Frontal cortex (tissue), 4 donors: ENCODE measurements at places on chromosomes 2 and 18.

- no peak for DNase-seq
Observed at GRCh38 chr2:165401285-165401852, 68.1 kb upstream of the CSRNP3 start.

DNA sequence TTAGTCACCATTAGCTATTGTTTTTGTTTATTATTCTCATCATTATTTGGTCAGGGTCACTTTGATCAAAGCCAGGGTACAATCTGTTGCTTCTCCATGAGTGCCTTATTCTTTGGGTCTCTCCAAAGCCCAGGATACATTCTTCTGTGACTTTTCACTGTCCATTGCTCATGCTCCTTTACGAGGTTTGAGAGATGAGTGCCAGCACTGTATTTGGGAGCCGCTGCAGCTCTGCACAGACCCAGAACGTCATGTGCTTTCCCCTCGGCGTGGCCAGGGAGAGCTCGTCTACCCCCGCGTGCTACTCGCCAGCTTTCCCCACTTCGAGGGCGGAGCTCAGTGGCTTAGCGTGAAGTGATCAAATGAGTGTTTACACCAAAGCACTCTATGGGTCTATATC, 123.7 kb downstream of the COL6A3 start:
- no peak for DNase-seq

GRCh38 chr2:60936757-60937156, 55.4 kb downstream of the REL start:
- DNase-seq: no peak

GRCh38 chr2:239625156-239625845, 224.5 kb upstream of the HDAC4 start:
- no peak for DNase-seq

DNA sequence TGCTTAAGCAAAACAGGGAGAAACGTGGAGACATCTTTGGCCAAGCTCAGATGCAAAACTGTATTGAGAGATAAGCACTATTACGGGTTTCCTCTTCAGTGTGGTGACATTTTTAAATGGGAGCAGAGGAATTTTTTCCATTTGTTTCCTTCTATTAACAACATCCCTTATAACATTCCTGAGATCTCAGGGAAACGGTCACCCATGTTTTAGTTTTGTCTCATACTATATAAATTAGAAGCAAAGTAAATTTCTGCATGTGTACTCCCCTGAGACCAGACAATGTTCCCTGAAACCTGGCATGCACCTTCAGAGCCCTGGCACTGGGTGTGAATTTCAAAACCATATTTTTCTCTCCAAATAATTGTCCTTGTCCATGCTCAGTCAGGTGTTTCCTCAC, 57.6 kb upstream of the RNF152 start:
- no peak for DNase-seq

- DNase-seq: no peak
Observed at GRCh38 chr2:203543898-203544328, 8.8 kb upstream of the RAPH1 start.

GRCh38 chr2:216216951-216217903, 108.1 kb downstream of the XRCC5 start:
- DNase-seq: peak; percentile 11

- DNase-seq: no peak
Observed at GRCh38 chr2:67645280-67646138, 248.4 kb downstream of the ETAA1 start.

GRCh38 chr18:75089748-75090327, 119.1 kb downstream of the PTGR3 start:
- no peak for DNase-seq

- no peak for DNase-seq
Observed at GRCh38 chr2:161118722-161119121, 41.5 kb upstream of the TANK start.

DNA sequence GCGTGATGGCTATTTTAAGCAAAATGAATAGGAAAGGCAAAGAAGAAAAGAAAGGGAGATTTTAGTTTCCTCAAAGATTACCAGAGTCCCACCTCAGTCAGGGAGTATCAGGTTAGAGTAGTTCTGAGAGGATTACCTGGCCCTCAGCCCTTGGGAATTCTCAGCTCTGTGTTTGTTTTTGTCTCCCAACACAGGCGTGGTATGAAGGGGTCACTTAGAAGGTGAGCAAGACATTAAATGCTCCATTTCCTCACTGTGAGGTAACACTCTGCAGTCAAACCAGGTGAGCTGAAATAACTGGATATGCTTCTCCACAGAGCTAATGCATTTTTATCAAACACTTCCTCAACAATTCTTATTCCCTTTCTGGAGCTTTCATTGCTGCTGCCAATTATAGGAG, 232.2 kb downstream of the IKZF2 start:
- DNase-seq: no peak

- no peak for DNase-seq
Observed at GRCh38 chr2:111247491-111247890, 126.8 kb downstream of the BCL2L11 start.

DNA sequence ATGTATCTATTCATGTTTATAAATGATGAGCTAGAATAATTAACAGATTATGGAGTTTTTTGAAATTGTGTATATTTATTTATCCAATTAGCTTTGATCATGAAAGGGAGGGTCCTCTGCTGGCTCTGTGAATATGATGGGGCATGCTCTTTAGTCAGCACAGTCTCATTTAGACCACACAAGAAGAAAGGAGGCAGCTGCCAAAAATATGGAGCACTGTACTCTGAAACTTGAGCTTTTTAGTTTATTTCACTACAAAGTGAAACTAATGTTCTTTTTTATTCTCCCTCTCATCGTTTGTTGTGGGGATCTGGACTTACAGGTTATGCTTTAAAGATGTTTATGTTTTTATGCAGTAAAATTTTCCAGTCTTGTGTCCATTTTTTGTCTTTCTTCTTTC, 266.9 kb upstream of the GULP1 start:
- DNase-seq: no peak

- no peak for DNase-seq
Observed at GRCh38 chr2:224572338-224572737, 12.8 kb downstream of the CUL3 start.

DNA sequence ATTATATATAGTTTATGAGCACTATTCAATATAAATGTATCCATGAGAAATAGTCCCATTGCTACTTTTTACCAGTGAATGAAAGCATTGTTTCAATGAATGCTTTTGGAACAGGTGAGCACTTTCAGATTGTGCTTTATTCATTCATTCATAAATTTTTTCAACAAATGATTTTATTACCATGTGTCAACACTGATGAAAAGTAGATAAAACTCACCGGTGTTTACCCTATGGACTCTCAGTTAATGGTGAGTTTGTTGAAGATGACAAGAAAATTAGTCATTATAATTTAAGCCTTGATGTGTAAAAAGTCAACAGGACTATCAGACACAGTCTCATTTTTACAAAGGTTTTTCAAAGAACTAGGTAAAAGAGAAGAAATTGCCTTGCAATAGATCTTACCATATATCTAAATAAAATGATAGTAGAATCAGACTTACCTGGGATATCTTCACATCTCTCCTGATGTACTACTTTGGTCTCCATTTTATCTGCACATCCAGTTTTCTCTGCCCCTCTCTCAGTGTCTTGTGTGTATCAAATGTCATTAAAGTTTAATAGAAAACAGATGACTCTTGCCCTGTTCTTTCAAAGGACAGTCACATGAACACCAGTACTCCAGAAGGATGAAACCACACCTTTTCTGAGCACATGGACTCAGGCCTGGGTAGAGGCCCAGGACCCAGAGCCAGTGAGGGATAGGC, 325.3 kb upstream of the RND3 start:
- DNase-seq: no peak

- DNase-seq: no peak
Observed at GRCh38 chr18:75005626-75006025, 203.3 kb downstream of the PTGR3 start.

DNA sequence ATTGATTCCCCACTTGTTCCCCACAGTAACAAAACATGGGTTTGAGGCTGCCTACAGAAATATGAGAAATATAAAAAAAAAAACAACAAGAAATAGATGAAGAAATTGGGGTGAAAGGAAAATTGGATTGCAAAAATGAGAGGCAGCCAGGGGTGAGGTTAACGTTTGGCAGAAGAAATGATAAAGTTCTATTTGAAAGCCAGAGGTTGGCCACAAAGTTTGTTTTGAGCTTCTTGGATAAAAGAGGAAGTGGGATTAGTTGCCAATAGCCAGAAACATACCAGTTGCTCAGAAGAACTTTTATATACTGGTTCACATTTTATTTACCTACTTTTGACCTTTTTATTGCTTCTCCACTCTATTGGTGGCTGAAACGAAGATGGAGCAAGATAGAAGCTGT, 67.5 kb downstream of the FASTKD2 start:
- DNase-seq: no peak

DNA sequence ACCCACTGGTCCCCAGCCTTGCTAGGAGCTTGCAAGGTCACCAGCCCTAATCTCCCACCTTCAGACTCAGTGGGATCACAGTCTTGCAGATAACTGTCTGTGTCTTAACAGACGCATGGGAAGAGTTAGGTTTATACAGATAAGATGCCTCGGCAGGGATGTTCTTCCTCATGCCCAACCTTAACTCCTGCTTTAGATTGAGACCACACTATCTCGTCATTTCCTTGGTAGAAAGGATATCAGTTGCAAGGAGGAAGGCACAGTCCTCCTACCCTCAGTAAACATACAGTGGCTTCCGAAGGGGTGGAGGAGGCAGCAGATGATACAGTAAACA, 7.2 kb downstream of the NT5DC4 start:
- no peak for DNase-seq

GRCh38 chr2:190207930-190208329, 111.7 kb downstream of the HIBCH start:
- DNase-seq: no peak

GRCh38 chr2:8004250-8004681, 677.6 kb upstream of the ID2 start:
- DNase-seq: no peak

- no peak for DNase-seq
Observed at GRCh38 chr2:142874293-142874814, 3.1 kb upstream of the KYNU start.

DNA sequence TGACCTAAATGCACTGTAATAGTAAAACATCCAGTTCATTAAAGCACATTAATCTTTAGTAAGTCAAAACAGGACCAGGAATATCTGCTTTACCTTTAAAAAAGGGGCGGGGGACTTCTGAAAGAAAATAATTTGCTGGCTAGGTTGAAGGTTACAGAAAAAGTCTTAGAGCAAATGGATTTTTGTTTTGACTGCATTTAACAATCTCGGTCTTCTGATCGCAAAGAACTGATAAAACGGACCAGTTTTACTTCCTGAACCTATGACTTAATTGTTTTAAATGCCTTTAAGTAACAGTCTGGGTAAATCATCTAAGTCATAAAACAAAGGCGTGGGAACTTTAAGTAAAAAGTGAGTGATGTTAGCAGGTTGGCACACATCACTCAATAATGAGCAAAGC, 783 bp downstream of the BUB1 start:
- DNase-seq: no peak

DNA sequence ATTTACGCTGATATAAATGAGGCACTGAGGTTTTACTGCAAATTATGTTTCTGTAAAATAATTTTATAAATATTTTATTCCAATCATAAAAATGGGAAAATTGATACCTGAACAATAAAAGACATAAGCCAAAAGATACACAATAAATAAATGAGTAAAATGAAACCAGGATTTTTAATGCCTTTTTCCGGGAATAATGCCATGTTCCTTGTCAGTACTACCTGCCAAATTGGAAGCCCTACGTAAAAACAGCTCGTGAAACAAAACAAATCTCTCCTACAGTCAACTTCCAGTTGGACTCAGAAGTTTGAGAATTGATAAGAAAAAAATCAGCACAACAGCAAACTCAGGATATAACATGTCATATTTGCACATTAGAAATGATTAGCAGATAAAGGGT, 18.0 kb downstream of the GALNT3 start:
- DNase-seq: no peak

DNA sequence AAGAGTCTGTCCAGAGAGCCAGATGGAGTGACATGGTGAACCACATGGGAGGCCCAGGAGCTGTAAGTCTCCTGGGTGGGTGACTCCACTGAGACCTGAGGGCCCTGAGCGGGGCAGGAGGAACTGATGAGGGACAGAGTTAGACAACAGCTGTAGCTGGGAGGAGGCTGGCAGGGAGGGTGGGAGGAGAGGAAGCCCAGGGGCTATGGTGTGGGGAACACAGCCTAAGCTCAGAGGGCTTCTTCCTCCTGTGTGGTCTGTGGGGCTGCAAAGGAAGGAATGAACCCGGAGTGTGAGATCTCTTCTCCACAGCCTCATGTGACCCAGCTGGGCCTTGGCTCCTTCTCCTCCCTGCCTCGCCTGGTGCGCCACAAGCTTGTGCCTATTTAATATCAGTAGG, 395.6 kb upstream of the HS6ST1 start:
- no peak for DNase-seq

GRCh38 chr2:134296301-134296700, 42.4 kb downstream of the MGAT5 start:
- no peak for DNase-seq

GRCh38 chr2:218631837-218632236, 24.1 kb downstream of the PLCD4 start:
- DNase-seq: no peak

DNA sequence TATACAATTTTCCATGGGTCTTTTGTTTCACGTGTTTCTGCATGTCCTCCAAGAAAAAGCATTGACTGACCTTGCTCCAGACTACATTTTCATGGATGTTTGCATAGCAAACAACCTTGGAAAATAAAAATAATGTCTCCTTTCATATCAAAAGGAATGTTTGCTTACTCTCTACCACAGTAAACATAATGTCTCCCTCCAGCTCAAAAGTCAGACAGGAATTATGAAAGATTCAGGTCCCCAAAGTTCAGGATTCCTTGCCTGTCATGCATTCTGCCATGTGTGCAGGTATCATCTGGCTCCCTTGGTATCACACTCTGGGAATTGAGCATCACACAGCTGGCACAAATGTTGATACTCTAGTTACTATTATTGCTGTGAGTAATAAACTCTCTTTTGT, 103.1 kb upstream of the ZC3H15 start:
- DNase-seq: no peak

DNA sequence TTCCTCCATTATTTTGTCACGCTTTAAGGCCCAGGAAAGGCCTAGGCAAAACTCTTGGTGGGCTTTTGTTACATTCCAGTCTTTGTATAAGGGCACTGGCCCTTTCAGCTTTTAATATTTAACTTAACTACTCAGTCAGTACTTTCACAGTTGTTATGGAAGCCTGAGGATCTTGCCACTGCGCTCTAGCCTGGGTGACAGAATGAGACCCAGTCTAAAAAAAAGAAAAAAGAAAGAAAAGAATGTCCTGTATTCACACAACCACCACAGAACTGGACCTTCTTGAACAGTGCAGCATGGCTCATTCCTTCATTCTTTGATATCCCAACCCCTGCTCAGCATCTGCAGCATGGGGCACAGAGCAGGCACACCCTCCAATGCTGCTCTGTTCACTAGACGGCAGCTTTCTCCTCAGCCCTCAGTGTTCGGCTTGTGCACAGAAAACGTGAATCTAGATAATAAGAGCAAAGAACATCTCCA, 93.4 kb upstream of the MSH2 start:
- DNase-seq: no peak

GRCh38 chr2:64262071-64262470, 117.9 kb upstream of the PELI1 start:
- no peak for DNase-seq

GRCh38 chr18:57397440-57398132, 37.6 kb upstream of the ONECUT2 start:
- no peak for DNase-seq

- DNase-seq: no peak
Observed at GRCh38 chr2:72988726-72989273, 71.5 kb downstream of the EMX1 start.

- DNase-seq: peak; percentile 86
Observed at GRCh38 chr2:86562922-86563649, at the start of gene CHMP3. TSS of gene CHMP3 (minus strand) at chr2:86563443. CDS start at chr2:86563348, 95 bp downstream.
